ENCODE measurements at places on chromosomes 5 and 9. TPM values are rescaled to one million over a fixed set of nuclear protein-coding genes. Genes with fewer than 3 reads are reported as not detected.

DNA sequence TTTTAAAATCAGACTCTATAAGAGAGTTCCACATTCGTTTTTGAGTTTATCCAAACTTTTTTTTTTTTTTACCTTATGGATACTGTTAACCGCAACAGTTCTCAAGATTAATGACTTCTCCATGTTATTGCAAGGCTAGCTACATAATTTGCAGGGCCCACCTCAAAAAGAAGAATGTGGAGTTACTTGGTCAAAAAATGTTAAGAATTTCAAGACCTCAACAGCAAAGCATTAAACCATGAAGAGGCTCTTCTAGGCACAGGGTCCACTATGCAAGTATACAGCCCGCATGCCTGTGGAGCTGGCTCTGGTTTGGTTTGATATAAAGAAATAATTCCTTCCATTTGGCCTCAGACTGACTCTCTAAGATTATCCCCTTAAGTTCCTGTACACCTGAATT lies 133.3 kb upstream of the TLX3 start:
- no peak for DNase-seq

DNA sequence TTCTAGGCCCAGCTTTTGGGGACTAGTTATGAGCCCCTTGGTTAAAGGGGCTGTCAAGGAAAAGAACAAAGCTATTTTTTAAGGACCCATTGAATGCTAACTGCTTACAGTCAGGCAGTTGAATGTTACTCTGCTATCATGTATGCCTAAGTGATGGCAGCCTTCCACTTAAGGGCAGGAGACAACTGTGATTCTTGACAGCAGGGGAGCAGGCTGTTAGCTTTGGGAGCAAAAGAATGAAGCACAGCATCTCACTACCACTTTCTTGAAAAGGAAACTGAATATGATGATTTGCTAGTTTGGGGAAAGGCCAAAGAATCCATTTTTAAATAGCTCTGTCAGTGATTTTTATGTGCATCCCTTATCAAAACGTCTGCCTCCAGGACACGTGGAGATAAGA lies 221.6 kb downstream of the SH3GL2 start:
- DNase-seq, result no peak

- no peak for DNase-seq
Measured at GRCh38 chr9:114396558-114397218, 8.9 kb upstream of the AKNA start.

- DNase-seq, result no peak
Measured at GRCh38 chr9:107018861-107019545, 156.0 kb downstream of the ZNF462 start.

- DNase-seq, result no peak
Measured at GRCh38 chr9:105204416-105204815, 40.0 kb upstream of the SLC44A1 start.

DNA sequence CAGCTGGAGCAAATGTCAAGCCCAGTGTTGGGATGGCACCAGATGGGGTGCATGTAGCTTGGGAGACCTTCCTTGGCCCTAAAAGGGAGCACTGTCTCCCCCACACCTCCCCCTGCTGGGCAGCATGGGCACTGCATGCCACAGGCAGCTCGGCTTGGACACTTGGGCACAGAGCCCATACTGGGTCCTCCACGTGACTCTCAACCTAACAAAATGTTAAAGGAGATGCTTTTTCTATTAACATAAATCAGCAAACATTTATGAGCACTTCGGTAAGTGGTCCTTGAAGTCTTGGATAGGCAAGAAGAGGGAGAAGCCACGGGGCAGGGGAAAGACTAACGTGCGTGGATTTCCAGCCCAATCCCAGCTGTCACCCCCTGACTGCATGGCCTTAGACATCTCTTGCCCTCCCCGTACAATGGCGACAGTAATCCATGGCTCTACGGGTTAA lies 23.9 kb upstream of the MAPK9 start:
- DNase-seq, result peak; percentile 77

- DNase-seq, result no peak
Measured at GRCh38 chr5:34625246-34625645, 30.9 kb upstream of the RAI14 start.

GRCh38 chr9:87127978-87128614 lies 180.8 kb upstream of the GAS1 start:
- DNase-seq, result no peak

GRCh38 chr9:107982745-107983144 lies 493.2 kb upstream of the KLF4 start:
- no peak for DNase-seq

- no peak for DNase-seq
Measured at GRCh38 chr9:132474253-132474652, 64.2 kb downstream of the CFAP77 start.

- no peak for DNase-seq
Measured at GRCh38 chr9:38622951-38623350, 2.6 kb upstream of the ANKRD18A start.

DNA sequence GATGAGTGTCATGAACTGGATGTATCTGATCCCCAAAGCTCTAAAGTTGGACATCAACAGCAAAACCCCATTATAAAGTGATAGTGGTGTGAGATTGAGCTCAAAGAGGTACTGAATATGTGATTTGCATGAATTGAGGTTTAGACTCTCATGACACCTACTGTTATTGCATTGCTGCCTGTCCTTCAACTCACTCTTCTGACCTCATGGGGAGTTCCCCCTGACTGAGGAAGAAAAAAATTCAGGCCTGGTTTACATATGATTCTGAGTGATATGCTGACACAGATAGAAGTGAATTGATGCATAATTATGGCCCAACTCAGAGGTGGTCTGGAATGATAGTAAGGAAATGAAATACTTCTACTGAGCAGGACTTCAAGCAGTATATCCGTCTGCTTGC lies 76.2 kb upstream of the CHD1 start:
- DNase-seq, result no peak

GRCh38 chr5:180140571-180140970 lies 68.4 kb downstream of the RASGEF1C start:
- peak; percentile 29 for DNase-seq

DNA sequence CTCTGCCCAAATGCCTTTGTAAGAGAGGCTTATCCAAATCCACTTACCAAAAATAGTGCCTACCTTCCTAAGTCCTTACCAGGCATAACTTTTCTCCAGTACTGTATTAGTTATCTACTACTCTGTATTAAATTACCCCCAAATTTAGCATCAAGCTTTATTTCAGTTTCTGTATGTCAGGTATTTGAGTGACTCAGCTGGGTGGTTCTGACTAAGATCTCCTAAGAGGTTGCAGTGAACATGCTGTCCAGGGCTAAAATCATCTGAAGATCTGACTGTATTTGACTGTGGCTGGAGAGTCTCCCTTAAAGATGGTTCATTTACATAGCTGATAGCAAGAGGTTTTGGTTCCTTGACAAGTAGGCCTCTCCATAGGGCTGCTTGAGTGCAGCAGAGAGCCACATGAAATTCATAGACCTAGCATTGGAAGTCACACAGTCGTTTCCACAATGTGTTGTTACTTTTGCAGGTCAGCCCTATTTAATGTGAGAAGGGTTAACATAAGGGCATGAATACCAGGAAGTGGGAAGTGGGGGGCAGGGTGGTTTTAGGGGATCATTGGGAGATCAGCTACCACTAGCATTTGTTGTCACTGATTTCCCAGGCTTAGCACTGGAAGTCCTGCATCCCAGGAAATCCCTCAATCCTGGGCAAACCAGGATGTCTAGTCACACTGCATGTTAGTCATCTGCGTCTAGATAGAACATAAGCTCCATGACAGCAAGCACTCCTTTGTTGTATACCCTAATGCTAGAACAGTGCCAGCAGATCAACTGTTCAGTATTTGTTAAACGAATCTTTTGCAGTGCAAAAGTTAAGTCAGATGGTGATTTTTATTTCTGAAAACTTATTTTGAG lies 2.0 kb upstream of the ZNF622 start:
- DNase-seq, result peak; percentile 42

DNA sequence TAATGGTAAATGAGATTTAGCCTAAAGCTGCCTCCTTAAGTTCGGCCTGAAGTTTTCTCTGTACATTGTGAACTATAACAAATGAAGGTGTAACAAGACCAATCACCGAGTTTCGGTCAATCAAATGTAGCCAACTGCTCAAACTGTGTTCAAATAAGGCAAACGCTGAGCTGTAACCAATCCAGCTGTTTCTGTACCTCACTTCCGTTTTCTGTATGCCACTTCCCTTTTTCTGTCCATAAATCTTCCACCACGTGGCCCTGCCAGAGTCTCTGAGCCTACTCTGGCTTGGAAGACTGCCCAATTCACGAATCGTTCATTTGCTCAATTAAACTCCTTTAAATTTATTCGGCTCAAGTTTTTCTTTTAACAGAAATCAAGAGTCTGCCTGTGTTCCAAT lies 193.5 kb upstream of the KLF9 start:
- no peak for DNase-seq

- DNase-seq, result no peak
Measured at GRCh38 chr5:62812621-62813255, 234.1 kb downstream of the LRRC70 start.

- no peak for DNase-seq
Measured at GRCh38 chr5:179620293-179620692, 3.2 kb downstream of the HNRNPH1 start.

- no peak for DNase-seq
Measured at GRCh38 chr5:175162036-175162435, 281.9 kb downstream of the DRD1 start.

- no peak for DNase-seq
Measured at GRCh38 chr5:77418601-77419581, 73.2 kb downstream of the WDR41 start.

DNA sequence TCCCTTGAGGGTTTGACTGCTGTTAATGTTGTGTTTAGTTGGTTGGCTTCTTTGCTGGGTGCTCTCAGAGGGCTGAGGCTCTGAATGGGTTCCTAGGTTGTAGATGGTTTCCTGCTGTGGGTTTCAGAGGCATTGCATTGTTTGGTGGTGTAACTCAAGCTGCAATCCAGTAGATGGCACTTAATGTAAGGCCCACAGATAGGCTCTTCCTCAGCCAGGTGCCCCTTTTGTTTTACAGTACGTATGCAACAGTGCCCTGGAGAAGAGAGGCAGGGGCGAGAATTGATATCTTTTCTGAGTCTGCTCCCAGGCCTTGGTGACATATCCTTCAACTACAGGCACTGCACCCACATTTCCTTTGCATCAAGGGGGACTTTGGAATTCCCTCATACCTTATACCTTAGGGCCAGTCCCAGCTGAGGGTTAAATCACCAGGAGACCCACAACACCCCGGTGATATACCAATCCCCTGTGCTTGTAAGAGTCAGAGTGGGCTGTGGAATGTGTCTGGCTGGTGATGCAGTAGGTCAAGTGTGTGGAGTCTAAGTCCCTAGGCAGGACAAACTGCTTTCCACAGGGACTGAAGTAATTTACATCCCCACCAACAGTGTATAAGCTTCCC lies 7.0 kb upstream of the UGT3A2 start:
- DNase-seq, result peak; percentile 49

DNA sequence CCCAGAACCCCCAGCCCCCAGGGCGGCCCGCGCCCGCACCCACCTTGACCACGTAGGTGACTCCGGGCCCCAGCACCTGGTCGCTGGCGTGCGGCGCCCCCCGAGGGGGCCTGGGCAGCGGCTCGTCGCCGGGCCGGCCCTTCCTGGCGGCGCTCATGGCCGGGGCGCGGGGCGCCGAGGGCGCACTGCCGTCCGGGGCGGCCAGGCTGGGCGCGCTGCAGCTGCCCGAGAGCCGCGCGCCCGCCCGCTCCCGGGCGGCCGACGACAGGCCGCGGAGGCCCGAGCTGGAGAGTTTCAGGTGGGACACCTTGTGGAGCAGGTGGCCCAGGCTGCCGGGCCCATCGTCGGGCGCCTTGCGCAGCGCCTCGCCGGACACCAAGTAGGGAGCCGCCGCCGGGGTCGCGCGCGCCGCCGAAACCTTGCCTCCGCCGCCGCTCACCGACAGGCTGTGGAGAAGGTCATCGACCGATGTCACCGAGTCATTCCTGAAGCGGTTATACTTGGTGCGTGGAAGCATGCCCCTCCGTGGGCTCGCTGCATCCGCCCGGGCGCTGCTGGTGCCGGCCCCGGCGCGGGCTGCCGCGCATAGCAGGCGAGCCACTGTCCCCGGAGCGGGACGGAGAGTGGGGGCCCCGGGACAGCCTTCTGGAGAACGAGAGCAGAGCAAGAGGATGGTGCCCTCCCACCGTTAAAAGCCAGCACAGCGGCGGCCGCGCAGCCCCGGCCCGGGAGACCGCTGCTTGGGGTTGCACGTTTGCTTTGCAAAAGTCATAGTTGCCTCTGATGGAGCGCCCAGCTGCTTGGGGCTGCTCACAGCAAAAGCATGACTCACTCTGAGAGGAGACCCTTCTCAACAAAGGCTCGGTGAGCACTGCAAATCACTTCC lies at the start of gene SHC3:
TSS of gene SHC3 (minus strand) at position 875 of the 886 bp plus-strand sequence. CDS start at position 517, 358 bp downstream.
- no peak for DNase-seq

DNA sequence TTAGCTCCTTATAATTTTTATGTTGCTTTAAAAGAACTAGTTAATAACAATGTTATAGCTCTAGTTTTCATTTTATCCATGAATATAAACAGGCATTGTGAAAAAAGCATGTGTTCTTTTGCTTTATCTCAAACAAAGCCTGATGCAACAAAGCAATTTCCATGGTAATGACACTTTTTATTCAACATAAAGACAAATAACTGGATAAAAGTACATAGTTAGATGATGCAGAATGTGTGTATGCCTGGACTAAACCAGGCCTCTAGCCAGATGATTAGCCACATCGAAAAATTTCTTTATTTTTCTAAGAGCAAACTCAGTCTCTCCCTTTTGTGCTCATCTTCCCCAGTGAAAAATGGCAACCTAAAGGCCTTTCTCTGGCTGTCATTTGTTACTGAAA lies 125.6 kb upstream of the TARS1 start:
- DNase-seq, result no peak

DNA sequence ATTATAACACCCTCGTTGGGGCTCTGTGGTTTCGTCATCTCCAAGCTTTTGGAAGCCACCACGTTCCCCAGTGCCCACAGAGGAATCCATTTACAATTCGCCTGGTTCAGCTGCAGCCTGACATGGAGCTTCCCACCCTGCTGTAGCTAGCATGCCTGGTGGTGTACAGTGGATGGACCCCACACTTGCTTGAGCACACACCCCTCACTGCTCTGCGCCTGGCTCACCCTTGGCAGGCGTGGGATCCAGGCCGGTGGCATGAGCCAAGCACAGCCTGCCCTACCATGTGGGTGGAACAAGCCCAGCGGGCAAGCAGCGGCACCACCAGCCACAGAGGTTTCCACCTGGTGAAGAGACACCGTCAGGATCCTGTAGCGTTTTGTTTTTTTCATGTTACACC lies 1045.7 kb upstream of the CDH9 start:
- no peak for DNase-seq

- DNase-seq, result no peak
Measured at GRCh38 chr9:131117121-131117761, 8.1 kb upstream of the NUP214 start.

Gene POLR3G
- total RNA-seq, result 8.6 TPM

Gene C5orf58
- total RNA-seq, result not detected

Gene TRIO
- 5.7 TPM for total RNA-seq

Gene DTWD2
- 2.6 TPM for total RNA-seq

Gene UNC5A
- not detected for total RNA-seq

Gene GPRIN1
- total RNA-seq, result 3.4 TPM

Gene NFIB
- not detected for total RNA-seq

Gene SLC46A2
- total RNA-seq, result not detected

All from activated CD8-positive, alpha-beta memory T cell treated with anti-CD3 and anti-CD28 coated beads, Interleukin-2, amount 10 ng/mL, durations not matched to agents 7 days and 5 days (primary cell).